ENCODE measurements at places on chromosomes 13 and 19. TPM values are rescaled to one million over a fixed set of nuclear protein-coding genes. Genes with fewer than 3 reads are reported as not detected.

The NALCN gene
- not detected for total RNA-seq

The KLK12 gene
- not detected for total RNA-seq

The FGF21 gene
- total RNA-seq = not detected

The AMH gene
- 5.9 TPM for total RNA-seq

The CYP4F8 gene
- not detected for total RNA-seq

The PRRG2 gene
- total RNA-seq = 0.82 TPM

The COX6B2 gene
- total RNA-seq = 0.45 TPM

The PLPP2 gene
- not detected for total RNA-seq

The SMAD9 gene
- not detected for total RNA-seq

The ZNF211 gene
- total RNA-seq = 13.6 TPM

The SERPINE3 gene
- total RNA-seq = not detected

The SEMA6B gene
- not detected for total RNA-seq

The CCDC70 gene
- total RNA-seq = not detected

The CASP14 gene
- not detected for total RNA-seq

The MEX3D gene
- 12.1 TPM for total RNA-seq

The TMEM150B gene
- total RNA-seq = 0.39 TPM

The ANGPTL4 gene
- 0.36 TPM for total RNA-seq

The IZUMO4 gene
- 7.3 TPM for total RNA-seq

The CYP4F11 gene
- not detected for total RNA-seq

The CCL25 gene
- total RNA-seq = 0.23 TPM

The LAIR1 gene
- total RNA-seq = 82.9 TPM

The CCDC8 gene
- not detected for total RNA-seq

The DCT gene
- 0.05 TPM for total RNA-seq

The CYP2A6 gene
- total RNA-seq = not detected

The SIGLEC10 gene
- 5.0 TPM for total RNA-seq

The LCP1 gene
- 1,165 TPM for total RNA-seq

The CD22 gene
- 0.70 TPM for total RNA-seq

The LILRA2 gene
- total RNA-seq = not detected

The CEBPA gene
- total RNA-seq = 0.07 TPM

The MYO1F gene
- 385 TPM for total RNA-seq

The THSD1 gene
- 0.34 TPM for total RNA-seq

The MBNL2 gene
- total RNA-seq = 15.1 TPM

The GJB6 gene
- 2.6 TPM for total RNA-seq
